ENCODE measurements at places on chromosomes 16 and 17.
A peak's percentile ranks its signal among the peaks of the same experiment; 100 is the strongest.

GRCh38 chr17:19646788-19647696 lies 1.5 kb upstream of the ALDH3A2 start:
- DNase-seq = no peak

DNA sequence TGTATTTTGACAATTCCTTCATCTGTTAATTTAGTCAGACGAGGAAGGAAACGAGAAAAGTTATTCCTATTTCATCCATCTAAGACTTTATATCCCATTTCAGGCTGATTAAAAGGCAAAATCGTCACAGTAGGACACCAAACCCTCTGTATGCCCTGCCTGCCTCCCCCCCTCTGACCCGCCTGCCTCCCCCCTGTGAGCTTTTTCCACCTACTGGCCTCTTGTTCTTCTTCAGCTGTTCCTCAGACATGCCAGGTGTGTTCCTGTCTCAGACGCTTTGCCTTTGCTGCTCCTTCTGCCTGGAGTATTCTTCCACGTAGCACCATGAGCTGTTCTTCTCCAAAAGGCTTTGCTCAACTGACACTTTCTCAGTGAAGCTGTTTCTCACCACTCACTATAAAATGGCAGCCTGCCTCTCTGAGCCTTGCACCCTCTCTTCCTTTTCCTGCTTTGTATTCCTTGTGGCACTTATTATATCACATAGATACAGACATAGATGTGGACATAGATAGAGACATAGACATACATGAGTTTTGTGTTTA lies 723.4 kb downstream of the MAF start:
- no peak for DNase-seq

GRCh38 chr16:63981639-63982038 lies 1140.2 kb downstream of the CDH11 start:
- no peak for DNase-seq

GRCh38 chr17:63337579-63337978 lies 108.5 kb downstream of the CYB561 start:
- DNase-seq = no peak

DNA sequence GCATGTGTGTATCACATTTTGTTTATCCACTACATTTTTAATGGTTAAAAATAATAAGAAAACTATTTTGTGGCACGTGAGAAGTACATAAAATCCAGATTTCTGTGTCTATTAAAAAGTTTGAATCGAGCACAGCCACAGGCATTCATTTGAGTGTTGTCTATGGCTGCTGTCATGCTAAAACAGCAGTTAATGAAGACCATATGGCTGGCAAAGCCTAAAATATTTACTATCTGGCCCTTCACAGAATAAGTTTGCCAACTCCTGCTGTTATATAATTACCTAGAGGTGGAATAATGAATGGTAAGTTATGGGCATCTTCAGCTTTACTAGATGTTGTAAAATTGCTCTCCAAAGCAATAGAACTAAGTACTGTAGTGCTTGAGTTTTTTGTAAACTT lies 30.5 kb downstream of the TMEM98 start:
- no peak for DNase-seq

GRCh38 chr16:21990381-21990944 lies 10.5 kb downstream of the PDZD9 start:
- no peak for DNase-seq

- DNase-seq = no peak
Measured at GRCh38 chr16:69133373-69133954, 1.0 kb downstream of the UTP4 start.

DNA sequence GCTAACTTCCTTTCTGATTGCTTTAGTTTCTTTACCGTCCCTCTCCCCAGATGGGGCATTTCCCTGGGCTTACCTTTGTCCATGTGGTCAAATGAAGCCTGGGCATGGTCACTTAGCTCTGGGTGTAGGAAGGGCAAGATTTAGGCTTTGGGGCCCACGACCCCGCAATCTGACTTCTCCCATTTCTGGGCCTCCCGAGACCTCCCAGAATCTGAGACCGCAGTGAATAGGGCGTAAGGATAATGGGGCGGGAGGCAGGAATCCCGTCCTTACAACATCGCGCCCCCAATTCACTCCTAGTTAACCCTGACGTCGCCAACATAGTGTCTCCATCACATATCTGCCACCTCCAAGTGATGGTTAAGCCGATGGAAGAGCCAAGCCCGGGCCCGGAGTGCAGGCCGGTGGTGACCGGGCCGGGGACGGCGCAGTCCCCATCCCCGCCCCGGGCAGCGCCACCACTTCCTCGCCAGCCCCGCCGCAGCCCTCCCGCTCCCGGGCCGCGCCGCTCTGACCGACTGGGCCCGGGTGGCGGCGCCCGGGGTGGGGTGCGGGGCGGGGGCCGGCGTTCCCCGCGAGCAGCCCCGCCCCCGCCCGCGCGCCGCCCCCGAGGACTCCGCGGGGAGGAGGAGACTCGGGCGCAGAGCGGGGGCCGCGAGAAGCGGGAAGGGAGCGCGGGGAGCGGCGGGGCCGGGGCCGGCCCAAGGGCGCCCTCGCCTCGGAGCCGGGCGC lies at the start of gene RHBDL3:
Gene RHBDL3 (plus strand): TSS at position 641 of the 732 bp plus-strand sequence. CDS start 358 bp downstream, outside the sequence.
- DNase-seq = peak; percentile 18

DNA sequence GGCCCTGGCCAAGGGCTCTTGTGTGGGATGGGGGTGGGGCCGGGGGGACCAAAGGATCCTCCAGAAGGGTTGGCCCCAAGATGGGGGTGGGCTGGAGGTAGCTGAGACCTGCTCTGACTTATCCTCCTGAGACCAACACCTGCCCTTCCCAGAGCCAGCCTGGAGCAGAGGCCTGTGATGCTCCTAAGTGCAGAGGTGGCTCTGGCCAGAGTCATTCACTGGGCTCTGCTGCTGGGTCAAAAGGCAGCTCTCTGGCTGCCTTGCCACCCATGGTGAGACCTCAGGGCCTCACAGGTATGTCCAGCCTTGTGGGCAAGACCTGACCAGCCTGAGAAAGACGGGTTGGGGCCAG lies 393 bp downstream of the SERPINF2 start:
- no peak for DNase-seq

DNA sequence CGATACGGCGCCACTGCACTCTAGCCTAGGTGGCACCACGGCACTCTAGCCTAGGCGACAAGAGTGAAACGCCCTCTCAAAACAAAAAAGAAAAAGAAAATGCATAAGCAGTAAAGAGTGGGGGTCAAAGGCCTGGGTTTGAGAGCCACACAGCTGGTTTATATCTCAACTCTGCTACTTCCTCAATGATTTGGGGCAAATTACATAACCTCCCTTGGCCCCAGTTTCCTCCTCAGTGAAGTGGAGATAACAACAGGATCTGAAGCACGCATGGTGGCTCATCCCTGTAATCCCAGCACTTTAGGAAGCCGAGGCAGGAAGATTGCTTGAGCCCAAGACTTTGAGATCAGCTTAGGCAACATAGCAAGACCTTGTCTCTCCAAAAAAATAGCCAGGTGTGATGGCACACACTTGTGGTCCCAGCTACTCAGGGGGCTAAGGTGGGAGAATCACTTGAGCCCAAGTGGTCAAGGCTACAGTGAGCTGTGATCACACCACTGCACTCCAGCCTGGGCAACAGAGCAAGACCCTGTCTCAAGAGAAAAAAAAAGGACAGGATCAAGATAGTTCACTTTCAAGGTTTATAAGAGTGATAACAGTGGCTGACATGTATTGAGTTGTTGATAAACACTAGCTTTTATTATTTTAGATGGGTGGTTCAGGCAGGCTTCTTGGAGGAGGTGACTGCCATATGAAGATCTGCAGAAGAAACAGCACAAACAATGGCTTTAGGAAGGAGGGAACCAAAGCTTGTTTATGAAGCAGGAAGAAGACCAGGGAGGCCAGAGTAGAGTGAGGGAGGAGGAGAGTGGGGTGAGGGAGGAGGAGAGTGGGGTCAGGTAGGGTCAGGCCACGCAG lies 8.5 kb upstream of the COG1 start:
- DNase-seq = no peak

DNA sequence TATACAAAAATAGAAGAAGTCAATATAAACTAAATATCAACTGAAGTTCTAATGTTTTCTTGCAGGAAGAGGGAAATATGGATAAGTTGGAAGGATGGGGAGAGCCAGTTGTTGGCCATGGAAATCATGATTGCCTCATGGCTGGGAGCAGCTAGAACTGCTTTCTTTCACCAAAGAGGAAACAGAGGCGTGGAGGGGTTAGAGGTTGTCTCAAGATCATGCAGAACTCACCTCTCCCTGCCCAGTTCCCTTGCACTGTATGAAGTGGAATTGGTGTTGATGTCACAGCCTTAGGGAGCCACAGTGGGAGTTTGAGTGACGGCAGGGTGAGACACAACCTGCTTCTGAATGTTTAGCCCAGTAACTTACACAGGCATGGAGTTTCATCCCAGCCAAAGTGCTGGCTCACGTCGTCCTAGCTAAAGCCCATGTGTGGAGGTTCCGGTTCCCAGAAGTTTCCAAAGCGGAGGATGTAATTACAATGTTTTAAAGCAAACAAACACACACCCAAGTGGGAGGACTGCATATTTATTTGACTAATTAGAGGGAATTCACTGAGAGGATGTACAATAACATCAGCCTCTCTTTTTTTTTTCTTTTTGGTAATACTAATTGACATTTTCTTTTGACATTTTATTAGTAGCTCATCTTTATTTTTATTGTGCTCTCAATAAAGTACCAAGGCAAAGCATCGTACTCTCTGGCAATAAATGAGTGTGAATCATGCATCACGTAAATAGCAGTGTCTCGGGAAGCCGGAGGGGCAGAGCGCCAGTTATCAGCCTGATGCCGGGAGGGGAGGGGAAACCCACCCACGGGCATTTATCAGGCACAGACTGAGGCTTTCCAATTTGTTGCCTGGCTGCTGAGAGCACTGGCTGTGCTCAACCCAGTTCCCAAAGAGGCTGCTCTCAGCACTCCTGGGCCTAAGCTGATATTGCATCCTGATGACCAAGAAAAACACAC lies 118.7 kb upstream of the CDH5 start:
- no peak for DNase-seq

DNA sequence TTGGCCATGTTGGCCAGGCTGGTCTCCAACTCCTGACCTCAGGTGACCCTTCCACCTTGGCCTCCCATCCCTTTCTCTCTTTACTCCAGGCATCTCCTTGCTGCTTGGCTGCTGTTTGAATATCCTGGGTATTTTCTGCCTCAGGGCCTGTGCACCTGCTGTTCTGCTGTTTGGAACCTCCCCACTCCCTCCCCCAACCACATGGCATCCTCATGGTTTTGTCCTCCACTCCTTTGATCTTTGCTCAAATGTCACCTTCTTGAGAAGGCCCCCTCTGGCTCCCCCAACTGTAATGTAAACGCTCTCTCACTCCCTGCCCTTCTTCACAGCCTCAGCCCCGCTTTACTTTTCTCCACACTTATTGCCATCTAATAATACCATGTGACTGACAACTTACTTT lies 152.0 kb downstream of the GSG1L start:
- no peak for DNase-seq

DNA sequence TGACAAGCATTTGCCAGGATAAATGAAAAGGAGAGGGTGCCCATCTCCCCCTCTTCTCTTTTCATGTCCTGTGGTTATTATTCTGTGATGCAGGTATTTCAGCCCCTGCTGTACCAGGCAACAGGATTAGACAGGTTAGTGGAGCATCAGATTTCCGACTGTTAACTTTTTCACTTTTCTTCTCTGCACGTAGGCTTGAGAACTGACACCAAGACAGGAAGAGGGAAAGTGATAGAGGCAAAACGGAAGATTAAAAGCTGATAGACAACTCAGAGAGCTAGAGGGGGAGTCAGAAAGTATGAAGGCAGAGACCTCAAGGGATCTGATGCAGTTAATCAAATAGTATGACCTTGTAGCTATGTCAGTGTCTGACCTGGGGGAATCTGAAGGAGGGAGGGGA lies 132.8 kb downstream of the SOX9 start:
- DNase-seq = no peak

GRCh38 chr16:89478576-89479221 lies 11.7 kb downstream of the ANKRD11 start:
- no peak for DNase-seq

GRCh38 chr17:45345246-45345553 lies 28.4 kb upstream of the MAP3K14 start:
- no peak for DNase-seq

All from CD4-positive, alpha-beta T cell treated with Interleukin-21 for 1 hour (primary cell).